ENCODE measurements at places on chromosomes 12 and 14.
A peak's percentile ranks its signal among the peaks of the same experiment; 100 is the strongest.

GRCh38 chr12:18422871-18423270, 161.6 kb downstream of the PIK3C2G start:
- DNase-seq, result no peak

DNA sequence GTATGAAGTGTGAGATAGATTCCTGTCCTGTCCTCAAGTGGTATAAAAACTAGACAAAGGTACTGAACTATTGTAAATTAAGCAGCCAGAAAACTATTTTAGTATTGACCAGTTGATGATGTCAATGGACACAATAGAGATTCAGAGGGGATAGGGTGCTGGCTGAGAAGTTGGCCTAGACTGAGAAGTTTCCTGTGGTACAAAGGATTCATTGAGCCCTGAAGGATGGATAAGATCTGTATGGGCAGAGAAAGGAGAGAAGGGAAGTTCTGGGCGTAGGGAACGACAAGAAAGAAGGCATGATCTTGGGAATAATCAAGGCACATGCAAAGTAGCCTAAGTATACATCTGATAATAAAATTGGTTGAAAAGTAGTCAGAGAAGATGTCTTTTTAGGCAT, 44.6 kb downstream of the DAD1 start:
- no peak for DNase-seq

- no peak for DNase-seq
Measured at GRCh38 chr14:60161196-60162107, 3.7 kb downstream of the DHRS7 start.

DNA sequence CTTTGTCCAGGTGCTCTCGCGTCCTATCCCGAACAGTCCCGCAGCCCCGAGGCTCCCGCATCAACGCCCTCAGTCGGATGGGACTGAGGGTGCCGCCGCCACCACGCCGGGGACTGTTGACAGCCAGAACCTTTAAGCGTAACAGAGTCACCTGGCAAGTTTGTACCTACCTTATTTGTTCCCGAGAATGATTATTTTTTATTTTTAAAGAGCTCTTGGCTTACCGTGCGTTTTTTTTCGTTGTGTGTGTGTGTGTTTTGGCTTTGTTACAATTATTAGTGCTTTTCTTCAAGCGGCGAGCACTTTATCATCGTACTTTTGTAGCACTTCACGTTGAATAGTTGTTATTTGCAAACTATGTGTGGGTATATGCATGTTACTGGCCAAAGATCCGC, 463 bp downstream of the COA8 start:
- no peak for DNase-seq

GRCh38 chr14:32312010-32312331, 17.1 kb upstream of the AKAP6 start:
- no peak for DNase-seq

- no peak for DNase-seq
Measured at GRCh38 chr14:65495196-65495595, 82.7 kb downstream of the FUT8 start.

DNA sequence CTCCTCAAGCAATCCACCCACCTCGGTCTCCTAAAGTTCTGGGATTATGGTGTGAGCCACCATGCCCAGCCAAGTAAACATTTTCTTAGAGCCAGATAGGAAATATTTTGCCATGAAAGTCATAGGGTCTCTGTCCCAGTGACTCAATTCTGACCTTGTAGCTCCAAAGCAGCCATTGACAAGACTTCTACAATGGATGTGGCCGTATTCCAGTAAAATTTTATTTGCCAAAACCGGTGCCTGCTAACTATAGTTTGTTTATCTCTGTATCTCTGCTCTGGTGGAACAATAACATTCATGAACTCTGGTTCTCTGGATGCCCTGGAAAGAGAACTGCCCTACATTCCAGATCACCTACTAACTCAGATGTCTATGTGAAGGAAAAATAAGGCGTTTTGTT, 54.6 kb upstream of the USP44 start:
- no peak for DNase-seq

GRCh38 chr14:95183532-95184412, 26.4 kb upstream of the DICER1 start:
- DNase-seq, result no peak

DNA sequence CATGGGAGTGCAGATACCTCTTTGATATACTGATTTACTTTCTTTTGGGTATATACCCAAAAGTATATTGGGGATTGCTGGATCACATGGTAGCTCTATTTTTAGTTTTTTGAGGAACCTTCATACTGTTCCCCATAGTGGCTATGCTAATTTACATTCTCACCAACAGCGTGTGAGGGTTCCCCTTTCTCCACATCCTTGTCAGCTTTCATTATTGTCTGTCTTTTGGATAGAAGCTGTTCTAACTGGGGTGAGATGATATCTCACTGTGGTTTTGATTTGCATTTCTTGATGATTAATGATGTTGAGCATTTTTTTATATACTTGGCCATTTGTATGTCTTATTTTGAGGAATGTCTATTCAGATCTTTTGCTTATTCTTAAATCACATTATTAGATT, 44.1 kb upstream of the JDP2 start:
- no peak for DNase-seq

DNA sequence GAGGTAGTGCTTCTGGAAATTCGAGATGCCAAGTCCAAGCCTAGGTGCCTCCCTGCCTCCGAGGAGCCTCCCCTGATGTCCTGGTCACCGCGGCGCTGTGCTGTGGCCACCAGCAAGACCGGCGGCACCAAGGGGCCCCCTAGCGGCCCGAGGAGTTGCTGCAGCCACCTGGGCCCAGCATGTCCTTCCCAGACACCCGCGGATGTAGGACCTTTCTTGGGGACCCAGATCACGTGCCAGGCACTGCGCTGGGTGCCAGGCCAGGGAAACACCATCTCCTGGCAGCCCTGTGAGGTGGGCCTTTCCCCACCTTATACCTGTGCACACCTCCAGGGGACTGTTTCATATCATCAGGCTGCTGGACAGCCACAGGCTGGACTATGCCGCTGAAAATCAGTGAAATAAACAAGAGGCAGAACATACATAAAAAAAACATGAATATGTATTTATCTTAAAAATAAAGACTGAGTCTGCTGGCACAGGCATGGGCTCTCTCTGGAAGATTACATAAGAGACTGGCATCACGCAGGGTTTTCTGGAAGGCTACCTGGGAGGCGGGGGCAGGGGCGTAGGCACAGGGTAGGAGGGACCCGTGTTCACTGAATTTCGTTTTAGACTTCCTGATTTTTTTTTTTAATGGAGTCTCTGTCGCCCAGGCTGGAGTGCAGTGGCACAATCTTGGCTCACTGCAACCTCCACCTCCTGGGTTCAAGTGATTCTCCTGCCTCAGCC, 15.9 kb upstream of the HHIPL1 start:
- no peak for DNase-seq

DNA sequence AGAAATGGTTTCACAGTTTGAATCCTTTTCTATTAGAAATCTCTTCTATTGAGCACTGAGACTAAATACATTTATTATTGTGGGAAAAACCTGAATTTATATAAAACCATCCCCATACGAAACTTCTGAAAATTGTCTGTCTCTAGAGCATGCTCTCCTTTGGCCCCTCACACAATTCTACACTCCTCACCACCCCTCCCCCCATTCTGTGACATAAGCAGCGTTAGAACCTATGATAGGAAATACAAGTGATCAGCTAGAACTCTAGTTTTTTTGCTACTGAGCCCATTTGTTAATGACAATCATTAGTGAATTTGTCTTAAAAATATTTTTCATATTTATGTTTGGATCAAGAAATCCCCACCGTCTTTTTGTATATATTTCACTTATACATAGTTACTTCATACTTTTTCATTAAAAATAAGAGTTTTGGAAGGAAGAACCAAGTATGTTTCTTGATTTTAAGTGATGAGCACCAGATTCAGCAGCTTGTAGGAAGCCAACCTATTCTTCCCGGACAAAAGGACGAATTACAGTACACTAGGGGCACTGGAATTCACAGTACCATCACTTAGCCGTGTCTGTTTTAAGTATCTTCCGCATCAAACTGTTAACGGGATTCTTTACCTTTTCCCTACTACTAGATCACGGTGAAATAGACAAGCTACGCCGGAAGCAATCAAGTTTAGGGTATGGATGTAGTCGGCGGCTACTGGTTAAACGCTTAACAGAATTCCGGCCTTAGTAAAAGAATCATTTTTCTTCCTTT, 724 bp downstream of the GTSF1 start:
- no peak for DNase-seq

- peak; percentile 66 for DNase-seq
Measured at GRCh38 chr12:53492830-53493609, 6.2 kb downstream of the MAP3K12 start.

- peak; percentile 32 for DNase-seq
Measured at GRCh38 chr12:106841510-106842302, 67.2 kb downstream of the RIC8B start.

DNA sequence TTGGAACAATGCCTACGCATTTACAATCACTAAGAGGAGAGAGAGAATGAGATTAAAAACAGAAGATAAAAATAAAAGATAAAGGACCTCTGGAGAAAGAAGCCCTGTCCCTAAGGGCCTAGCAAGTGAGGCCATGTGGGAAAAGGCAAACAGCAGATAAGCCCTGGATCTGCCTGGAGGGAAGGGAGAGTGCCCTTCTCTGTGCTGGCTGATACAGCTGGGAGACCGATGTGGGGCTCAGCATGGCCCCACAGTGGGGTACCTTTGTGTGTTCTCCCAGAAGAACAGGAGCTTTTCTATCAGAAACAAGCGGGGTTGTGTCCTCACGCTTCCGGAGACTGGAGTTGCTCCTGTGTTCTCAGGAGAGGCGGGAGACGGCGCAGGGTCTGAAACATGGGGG, 59.9 kb downstream of the TMCC3 start:
- DNase-seq, result no peak

GRCh38 chr14:69696633-69697557, 70.0 kb upstream of the SRSF5 start:
- DNase-seq, result no peak

GRCh38 chr14:71029236-71029781, 122.0 kb downstream of the PCNX1 start:
- no peak for DNase-seq

DNA sequence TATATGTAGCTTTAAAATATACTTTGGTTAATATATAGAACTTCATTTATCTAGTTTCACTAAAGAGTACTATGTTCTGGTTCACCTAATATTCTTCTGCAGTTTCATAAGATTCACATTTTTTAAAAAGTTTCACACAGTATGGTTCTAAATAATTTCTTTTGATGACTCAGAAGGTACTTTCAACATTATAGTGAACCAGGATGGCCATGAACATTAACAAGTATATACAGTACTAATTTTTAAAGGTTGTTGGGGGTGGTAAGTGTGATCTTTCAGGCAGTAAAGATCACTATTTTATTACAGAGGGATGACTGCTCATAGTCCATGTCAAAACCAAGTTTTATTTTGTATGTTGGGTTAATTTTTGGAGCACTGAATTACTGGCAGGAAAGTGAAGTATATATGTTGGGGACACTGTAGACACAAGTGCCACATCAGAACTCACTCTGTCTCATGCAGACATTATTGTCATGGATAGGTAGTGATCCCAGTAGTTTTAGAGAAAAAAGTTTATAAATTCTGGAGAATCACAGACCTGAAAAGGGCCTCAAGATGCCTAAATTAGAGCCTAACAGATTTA, 60.0 kb downstream of the DCAF5 start:
- no peak for DNase-seq

DNA sequence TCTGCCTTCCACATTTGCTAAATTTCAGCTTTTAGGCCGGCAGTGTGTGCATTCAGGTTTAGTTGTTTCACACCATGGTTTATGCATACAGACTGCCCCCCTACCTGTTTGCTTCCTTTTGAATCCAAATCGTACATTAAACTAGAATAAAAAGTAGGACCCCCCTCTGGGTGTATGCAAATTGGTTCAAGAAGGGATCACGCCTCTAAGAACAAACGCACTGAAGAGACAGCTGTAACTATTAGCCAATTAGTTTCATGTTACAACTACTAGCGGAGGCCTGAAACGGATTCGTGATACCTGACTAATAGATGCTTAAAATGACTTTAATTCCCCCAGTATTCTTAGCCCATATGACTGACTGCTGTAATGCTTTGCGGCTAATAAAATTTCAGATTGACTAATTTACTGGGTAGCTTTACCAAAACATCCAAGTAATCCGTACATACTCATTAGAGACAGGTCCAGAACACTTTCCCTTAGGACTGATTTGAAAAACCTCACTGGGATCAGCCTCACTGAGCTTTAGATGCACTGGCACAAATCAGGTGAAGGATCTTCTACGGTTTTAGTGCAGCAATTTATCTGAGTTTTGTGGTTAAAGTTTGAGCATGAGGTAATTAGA, 411.8 kb downstream of the NPAS3 start:
- no peak for DNase-seq

GRCh38 chr14:77931441-77931840, 131.5 kb downstream of the ADCK1 start:
- no peak for DNase-seq

- DNase-seq, result no peak
Measured at GRCh38 chr12:54571193-54572188, 17.0 kb downstream of the PPP1R1A start.
